AG08396 (cell line): ENCODE measurements at places on chromosomes 11 and 22.

GRCh38 chr22:46671824-46672432 is 51.7 kb downstream of the GRAMD4 start:
- no peak for DNase-seq

- no peak for DNase-seq
These were observed 5.1 kb upstream of the TIRAP start for GRCh38 chr11:126277780-126278179.

GRCh38 chr22:49658902-49659280 is 168.8 kb downstream of the BRD1 start:
- DNase-seq = no peak

DNA sequence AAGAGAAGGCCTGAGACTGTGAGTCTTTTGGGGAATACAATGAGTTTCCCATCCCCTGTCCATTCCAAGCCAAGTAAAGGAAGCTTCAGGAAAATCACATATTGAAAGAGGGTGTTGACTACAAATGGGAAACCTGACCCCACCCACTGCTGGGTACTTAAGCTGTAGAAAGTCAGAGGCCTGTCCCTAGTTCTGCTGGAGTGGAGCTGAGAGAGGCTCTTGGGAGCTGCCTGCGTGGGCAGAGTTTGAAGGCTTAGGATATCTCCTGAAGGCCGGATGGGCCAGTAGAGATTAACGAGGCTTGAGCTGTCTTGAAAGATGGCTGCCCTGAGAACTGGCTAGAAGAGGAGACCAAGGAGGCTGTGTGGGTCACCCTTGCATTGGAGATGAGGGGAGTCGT is 176.2 kb upstream of the NECTIN1 start:
- DNase-seq = no peak

- DNase-seq = no peak
These were observed 11.7 kb downstream of the CXCR5 start for GRCh38 chr11:118895093-118896039.

DNA sequence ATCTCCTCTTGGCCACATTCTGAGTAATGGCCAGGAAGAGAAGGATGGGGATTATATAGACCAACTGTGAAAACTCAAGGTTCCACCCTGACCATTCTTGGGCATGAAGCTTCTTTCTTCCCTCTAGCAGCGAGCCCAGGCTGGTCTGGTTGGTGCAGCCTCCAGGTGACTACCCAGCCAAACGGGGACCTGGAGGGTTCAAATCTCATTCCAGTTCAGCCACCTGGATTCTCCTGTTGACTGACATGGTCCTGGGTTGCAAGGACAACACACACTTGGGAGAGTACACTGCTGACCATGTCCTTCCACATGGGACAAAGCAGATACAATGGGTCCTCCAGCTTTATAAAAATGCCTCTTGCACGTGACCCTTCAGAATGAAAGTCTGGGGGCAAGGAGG is 67.0 kb downstream of the SHANK2 start:
- no peak for DNase-seq

- peak; percentile 34 for DNase-seq
These were observed 725.5 kb downstream of the METTL15 start for GRCh38 chr11:28833670-28834069.

DNA sequence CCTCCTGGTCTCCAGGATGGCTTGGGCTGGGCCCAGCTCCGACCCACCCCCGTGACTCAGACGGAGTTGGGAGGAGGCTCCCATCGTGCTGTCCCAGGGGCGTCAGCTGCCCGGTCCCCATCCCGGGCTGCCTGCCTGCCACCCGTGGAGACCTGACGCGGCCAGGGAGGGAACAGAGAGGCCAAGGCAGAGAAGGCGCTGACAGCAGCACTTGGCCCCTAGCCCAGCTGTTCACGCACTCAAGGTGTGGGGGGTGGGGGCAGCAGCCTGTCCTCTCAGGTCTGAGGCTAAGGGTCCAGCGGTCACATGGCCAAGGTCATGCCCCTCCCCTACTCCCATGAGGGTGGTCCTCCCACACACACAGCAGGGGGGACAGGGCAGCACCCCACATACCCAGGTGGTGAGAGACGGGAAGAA is 48.6 kb downstream of the ELFN2 start:
- no peak for DNase-seq

DNA sequence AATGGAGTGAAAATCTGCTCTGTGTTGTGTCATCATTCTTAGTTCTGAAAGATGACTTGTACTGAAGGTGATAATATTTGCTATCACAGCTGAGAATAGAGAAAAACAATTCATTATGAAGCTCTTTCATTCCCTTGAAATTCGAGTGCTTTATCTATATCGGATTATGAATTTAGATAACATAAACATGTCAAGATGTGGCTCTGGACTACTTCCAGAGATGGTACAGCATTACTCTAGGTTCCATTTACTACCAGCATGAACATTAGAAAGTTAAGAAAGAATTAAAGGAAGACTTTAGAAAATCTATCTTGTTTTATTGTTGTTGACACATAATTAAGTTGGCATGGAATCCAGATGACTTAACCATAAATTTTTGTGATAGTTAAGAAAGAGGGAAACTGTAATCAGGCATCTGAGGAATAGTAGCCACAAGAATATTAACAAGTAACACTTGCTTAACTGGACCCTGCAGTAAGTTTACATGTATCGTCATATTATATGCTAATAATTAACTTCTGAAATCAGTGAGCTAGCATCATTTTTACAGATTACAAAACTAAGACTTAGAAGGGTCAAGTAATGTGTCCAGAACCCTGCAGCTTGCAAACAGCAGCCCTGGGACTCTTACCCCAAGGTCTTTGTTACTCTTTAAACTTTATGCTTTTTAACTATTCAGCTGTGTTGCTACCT is 182.6 kb downstream of the DDX10 start:
- no peak for DNase-seq

GRCh38 chr11:121670805-121671282 is 218.1 kb upstream of the SORL1-AS1 start:
- no peak for DNase-seq

GRCh38 chr22:41909310-41910049 is 5.4 kb downstream of the SHISA8 start:
- DNase-seq = no peak

GRCh38 chr22:20138417-20138738 is 6.8 kb downstream of the ZDHHC8 start:
- no peak for DNase-seq

DNA sequence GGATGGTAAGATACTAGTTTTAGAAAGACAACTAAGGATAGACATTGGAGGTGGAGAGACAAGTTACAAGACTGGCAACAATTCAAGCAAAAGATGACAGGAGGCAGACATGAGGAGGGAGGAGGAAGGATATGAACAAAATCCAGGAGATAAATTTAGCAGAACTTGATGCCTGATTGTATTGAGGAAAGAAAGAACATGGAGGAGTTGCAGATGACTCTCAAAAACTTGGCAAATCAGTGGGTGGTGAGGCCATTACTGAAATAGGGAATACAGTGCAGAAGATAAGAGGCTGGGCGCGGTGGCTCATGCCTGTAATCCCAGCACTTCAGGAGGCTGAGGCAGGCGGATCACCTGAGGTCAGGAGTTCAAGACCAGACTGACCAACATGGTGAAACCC is 2.7 kb upstream of the UPB1 start:
- no peak for DNase-seq

DNA sequence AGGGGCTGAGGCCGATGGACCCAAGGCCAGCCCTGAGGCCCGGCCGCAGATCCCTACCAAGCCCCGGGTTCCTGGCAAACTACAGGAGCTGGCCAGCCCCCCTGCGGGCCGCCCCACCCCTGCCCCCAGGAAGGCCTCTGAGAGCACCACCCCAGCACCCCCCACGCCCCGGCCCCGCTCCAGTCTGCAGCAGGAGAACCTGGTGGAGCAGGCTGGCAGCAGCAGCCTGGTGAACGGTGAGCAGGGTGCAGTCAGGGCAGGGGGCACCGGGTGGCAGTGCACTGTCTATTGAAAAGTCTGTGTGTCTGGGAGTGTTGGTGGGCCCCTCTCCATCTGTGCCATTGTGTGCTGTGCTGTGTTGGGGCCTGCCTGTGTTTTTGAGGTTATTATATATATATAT is 16.1 kb downstream of the MICALL1 start:
- DNase-seq = no peak

GRCh38 chr11:46071091-46071490 is 50.2 kb downstream of the PHF21A start:
- no peak for DNase-seq

DNA sequence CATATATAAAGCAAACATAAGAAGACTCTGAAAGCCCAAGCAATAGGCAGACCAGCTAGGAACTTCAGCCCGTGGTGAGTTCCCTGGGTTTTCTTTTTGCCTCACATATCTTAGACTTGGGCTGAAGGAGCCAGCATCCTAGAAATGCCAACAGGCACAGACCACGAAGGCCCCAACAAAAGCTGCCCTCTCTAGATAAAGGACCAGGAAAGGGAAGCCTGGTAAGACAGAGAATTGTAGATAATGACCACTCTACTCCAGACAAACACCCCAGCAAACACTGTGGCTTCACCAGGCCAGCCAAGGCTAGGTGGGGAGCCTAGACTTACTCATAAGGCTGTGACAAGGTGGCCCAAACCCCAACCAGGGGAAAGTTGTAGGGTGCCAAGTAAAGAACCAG is 11.2 kb downstream of the GAL start:
- DNase-seq = no peak

DNA sequence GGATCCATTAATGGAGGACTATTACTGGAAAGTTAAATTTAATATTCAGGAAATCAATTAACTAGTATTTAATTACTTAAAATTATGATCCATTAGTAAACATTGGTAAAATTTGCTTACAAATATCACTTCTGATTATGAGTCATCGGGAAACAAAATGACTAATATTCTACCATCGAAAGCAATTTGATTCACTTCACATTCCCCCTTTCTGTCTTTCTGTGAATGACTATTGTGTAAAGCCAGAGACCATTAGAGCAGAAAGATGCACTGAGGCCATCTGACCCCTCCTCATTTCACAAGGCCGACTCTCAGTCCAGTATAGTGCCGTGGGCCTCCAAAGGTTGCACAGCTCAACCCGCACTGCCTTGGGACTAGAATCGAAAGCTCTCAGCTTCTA is 619.0 kb downstream of the OPCML start:
- DNase-seq = no peak

GRCh38 chr11:61474013-61474643 is 34.4 kb upstream of the LRRC10B start:
- no peak for DNase-seq

DNA sequence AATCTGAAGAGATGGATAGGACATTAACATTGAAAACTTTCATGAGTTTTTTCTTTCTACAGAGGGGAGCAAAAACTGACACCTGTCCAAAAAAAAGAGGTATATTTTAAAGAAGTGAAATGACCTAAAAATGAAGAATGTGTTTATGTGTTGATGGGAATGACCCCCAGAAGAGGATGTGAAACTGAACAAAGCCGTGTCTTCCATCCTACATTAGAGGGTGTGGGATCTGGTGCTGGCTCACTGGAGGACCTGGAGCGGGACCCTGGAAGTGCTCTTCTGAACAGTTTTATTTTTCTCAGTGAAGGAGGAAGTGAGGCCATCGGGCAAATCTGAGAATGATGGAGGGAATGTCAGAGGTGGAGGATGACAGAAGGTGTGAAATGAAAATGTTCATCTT is 470.1 kb downstream of the NTM start:
- no peak for DNase-seq

DNA sequence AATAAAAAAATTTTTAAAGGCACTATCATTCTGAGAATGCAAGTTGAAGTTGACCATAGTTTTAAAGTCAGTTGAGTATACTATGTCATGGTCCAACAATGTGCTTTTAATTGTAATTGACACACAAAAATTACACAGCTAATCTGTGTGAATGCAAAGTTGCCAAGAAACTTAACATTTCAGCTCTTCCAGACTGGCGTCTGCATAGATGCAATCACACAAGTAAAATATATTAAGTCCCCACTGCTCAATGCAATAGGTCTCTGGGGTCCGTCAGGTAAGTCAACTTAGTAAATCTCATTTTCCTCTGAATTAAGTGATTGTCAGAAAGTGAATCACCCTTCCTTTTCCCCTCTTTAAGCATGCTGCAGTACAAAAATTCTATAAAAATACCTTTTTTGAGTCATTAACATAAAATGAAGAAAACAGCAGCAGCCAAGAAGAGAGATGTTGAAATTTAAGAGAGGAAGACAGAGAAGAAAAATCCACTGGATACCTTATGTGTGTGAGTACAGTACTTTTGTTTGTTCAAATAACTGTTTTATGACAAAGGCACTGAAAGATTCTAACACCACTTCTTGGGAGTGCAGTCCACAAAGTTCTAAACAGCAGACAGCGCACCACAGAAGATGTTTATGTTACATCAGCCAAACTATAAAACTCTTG is 5.1 kb downstream of the FZD4 start:
- DNase-seq = no peak

- DNase-seq = no peak
These were observed 77.8 kb downstream of the MN1 start for GRCh38 chr22:27723708-27724107.

- no peak for DNase-seq
These were observed 149.9 kb downstream of the PKNOX2 start for GRCh38 chr11:125314276-125315078.

GRCh38 chr11:69062169-69062855 is 13.6 kb downstream of the TPCN2 start:
- no peak for DNase-seq

DNA sequence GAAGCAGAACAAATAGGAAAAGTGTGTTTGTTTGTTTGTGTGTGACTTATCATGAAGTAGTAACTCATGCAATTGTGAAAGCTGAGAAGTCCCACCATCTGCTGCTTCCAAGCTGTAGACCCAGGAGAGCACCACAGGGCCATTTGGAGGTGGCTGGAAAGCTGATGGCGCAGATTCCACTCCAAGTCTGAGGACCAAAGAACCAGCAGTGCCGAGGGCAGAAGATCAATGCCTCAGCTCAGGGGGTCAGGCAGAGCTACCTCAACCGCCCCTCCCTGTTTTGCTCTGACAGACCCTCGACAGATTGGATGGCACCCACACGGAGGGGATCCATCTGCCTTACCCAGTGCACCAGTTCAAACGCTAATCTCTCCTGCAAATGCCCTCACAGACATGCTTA is 896.2 kb downstream of the BRD1 start:
- no peak for DNase-seq

DNA sequence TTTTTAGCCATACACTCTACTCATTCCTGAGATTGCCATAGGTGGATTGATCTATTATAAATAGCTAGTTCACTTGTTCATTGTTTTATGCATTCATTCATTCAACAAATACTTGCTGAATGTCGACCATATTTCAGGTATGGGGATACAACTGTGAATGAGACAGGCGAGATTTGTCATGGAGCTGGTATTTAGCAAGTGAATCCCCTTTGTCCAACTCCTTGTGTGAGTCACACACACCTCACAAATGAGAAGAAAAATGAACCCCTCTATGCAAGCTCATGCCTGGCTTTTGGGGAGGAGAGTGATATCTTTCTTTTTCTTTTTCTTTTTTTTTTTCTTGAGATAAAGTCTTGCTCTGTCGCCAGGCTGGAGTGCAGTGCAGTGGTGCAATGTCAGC is 1.8 kb upstream of the AMPD3 start:
- DNase-seq = no peak

- peak; percentile 95 for DNase-seq
These were observed at the start of gene MIEF1 for GRCh38 chr22:39502109-39502788. Gene MIEF1, plus strand, starts transcription at chr22:39502290. Its CDS starts 9,005 bp downstream, at chr22:39511295.

DNA sequence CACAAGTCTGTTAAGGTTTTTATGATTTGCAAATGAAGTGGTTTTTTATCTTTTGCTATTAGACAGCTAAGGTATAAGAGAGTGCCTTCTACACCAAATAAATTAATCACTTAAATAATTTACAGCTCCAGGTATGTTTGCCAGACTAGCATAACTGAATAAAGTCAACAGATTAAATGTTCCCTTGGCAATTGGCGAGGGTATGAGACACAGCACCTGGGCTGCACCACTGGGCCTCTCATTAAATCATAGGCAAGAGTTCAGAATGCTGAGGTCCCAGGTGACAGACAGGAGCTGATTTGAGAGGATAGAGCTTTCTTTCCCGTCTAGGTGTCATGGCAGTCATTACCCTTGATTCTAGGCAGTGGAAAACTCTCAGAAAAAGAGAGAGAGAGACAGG is 62.6 kb upstream of the WT1 start:
- DNase-seq = no peak
